ENCODE measurements at places on chromosomes 3 and 15. TPM values are rescaled to one million over a fixed set of nuclear protein-coding genes. Genes with fewer than 3 reads are reported as not detected.

Gene CCR3
- not detected for total RNA-seq

Gene EFHB
- total RNA-seq: 1.2 TPM

Gene NT5DC2
- total RNA-seq: 389 TPM

GRCh38 chr3:55364421-55364820 is 122.7 kb downstream of the WNT5A start:
- H3K27me3 ChIP-seq: no peaks in the 10 kb centered on the region
- DNase-seq: no peak
- no peaks in the 10 kb centered on the region for H3K36me3 ChIP-seq
- no peak overlapping the region for H3K4me3 ChIP-seq
- no peaks in the 10 kb centered on the region for H3K4me1 ChIP-seq
- no peak overlapping the region for H3K27ac ChIP-seq

GRCh38 chr15:65806397-65806796 is 14.3 kb upstream of the DENND4A start:
- no peak for DNase-seq
- H3K4me3 ChIP-seq: no peak overlapping the region
- H3K4me1 ChIP-seq: no peaks in the 10 kb centered on the region
- no peaks in the 10 kb centered on the region for H3K36me3 ChIP-seq

GRCh38 chr3:193640728-193641439 is 47.9 kb downstream of the OPA1 start:
- no peak overlapping the region for H3K27ac ChIP-seq
- no peaks in the 10 kb centered on the region for H3K4me1 ChIP-seq
- DNase-seq: no peak
- peaks cover 5% of the 10 kb centered on the region for H3K36me3 ChIP-seq
- no peaks in the 10 kb centered on the region for H3K27me3 ChIP-seq
